SHP77 (cell line): ENCODE measurements at places on chromosomes 1 and 21.

GRCh38 chr1:5734414-5734813 is 257.8 kb downstream of the NPHP4 start:
- DNase-seq, result no peak

DNA sequence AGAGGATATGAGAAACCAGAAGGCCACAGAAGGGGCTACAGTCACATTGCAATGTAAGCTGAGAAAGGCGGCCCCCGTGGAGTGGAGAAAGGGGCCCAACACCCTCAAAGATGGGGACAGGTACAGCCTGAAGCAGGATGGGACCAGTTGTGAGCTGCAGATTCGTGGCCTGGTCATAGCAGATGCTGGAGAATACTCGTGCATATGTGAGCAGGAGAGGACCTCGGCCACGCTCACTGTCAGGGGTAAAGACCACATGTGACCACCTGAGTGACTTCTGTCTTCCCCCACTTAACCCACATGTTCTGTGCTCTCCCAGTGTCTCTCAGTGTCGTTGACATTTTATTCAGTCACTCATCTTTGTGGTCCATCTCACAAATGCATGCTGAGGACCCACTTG is 92.1 kb downstream of the OBSCN start:
- DNase-seq, result no peak

DNA sequence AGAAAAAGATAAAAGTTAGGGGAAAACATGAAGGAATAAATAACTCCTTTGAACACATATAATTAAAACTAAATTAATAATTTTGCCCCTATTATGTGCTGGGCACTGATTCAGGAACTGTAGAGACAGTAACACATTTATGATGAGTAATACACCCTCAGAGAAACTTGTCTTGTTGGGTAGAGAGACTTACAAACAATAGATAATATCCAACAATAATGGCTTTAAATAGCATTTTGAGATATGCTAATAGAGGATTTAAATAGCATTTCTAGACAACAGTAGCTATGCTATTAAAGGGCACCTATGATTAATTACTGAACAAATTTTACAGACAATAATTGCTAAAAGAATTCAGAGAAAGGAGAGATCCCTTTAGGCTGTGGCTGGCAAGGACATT is 455.5 kb downstream of the NUF2 start:
- no peak for DNase-seq

DNA sequence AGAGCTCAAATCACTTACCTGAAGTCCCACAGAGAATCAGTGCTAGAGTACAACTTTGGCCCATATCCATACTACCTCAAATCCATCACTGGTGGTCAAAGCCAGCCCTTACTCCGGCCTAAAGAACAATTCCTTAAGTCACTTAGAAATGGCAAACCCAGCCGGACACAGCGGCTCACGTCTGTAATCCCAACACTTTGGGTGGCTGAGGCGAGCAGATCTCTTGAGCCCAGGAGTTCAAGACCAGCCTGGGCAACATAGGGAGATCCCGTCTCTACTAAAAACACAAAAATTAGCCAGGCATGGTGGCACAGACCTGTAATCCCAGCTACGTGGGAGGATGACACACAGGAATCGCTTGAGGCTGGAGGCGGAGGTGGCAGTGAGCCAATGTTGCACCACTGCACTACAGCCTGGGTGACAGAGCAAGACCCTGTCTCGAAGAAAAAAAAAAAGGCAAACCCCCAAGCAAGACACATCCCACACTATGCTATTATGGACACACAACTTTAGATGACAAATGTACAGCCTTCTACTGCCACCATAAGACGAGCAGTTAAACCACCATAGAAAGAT is 24.0 kb downstream of the NPHP4 start:
- DNase-seq, result no peak

DNA sequence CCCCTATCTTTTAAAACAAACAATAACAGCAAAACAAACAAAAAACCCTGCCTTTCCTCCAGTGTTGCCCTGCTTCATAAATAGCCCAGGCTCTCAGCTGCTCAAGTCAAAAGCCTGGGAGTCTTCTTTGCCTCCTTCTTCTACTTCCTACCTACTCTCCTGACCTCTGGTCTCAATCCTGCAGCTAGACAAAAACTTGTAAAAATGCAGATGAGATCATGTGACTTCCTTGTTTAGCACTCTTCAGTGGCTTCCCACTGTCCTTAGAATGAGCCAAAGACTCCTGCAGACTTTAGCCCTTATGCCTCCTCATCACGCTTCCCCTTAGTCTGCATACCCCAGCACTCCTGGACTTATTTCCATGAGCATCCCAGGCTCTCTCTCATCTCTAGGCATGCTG is 55.0 kb upstream of the ZNF644 start:
- DNase-seq, result no peak

DNA sequence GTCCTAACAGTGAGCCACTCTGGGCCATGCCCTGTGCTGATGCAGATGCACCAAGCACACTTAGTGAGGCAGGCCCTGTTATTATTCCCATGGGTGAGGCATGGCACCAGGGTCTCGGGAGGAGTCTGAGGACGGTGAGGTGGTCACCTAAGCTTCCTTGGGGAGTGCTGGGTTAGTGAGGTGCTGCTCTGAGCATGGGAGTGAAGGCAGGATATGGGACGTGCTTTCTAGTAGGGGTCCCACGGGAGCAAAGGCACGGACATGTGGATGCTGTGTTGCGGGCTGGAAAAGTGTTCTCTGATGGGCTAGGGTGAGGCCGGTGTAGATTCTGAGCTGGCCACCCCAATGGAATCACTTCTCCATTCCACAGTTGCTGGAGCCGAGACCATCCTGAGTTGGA is 77.5 kb upstream of the CSF3R start:
- no peak for DNase-seq

GRCh38 chr1:246528933-246529731 is 22.1 kb upstream of the SMYD3 start:
- no peak for DNase-seq

DNA sequence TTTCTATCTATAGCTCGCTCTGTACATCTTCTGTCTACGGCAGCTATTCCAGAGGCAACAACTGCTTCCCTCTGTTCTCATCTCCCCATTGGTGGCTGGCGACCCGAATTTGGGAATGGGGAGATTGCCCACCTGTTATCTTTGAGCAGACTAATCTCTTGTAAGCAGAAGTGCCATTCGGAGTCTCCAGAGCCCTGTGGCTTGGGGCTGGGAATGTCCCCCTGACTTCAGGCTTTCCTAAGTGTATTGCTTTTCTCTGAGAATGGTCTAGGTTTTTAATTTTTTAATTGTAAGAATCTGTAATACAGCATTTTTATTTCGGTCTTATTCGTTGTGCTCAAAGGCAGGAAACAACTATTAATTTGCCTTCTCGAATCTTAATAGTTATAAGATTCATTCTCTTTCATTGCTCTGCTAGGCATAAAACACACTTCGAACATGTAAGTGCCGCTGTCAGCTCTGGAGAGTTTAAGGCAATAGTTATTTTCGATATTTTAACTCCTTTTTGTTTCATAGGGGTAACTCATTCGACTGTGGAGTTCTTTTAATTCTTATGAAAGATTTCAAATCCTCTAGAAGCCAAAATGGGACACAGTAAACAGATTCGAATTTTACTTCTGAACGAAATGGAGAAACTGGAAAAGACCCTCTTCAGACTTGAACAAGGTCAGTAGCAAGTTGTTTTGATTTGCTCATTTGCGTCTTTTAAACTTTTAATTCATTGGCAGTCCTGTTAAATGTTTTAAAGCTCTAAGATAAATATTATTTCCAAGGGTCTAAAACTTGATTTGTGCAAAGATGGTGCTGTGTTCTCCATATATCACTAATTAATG is 514 bp downstream of the AGL start:
- no peak for DNase-seq

DNA sequence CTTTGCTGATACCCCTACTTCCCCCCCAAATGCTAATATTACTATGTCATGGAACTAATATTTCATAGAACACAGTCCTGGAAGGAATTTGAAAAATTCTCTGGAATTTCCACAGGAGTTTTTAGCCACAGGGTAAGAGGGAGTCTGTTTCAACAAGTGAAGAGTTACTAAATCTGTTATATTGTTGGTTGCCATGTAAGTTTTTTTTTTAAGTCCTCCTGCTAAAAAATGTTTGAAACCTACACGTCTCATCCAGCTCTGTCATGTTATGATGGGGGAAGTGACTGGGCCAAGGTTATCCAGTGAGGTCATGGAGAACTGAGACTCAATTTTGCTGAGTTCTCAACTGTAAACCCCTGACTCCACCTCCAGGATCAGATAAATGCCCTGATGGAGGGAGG is 60.8 kb upstream of the USP24 start:
- DNase-seq, result no peak

DNA sequence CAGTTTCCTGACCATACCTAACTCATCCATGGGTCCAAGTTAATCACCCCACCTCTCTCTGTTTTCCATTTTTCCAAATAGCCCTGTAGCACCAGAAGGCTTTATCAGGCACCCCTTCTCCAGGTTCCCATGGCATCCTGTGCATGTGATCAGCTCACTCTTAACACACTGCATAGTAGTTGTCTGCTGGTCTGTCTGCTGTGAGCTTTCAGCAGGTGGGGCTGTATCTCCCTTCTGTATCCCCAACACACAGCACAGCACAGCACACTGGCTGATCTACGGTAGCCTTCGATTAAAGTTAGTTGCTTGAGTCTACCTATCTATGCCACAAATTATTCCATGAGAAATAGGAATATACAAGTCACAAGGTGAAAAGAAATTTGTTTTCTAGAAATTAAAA is 54.3 kb upstream of the C1orf198 start:
- no peak for DNase-seq

GRCh38 chr21:45236481-45236880 is 51.2 kb downstream of the POFUT2 start:
- peak; percentile 22 for DNase-seq

- no peak for DNase-seq
Observed at GRCh38 chr1:106398391-106398790, 658.1 kb upstream of the PRMT6 start.

DNA sequence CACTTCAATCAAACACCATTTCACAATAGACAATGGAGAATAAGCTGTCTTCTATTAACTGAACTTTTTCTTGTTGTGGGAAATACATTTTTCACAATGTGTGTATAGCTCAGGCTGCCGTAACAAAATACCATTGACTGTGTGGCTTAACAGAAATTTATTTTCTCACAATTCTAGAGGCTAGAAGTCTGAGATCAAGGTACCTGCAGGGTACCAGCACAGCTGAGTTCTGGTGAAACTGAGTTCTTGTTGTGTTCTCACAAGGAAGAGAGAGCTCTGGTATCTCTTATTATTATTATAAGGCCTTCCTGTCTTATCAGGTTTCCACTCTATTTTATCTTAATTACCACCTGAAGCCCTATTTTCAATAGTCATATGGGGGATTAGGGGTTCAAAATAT is 15.4 kb downstream of the ST7L start:
- no peak for DNase-seq

- DNase-seq, result no peak
Observed at GRCh38 chr1:94714552-94714951, 105.6 kb upstream of the SLC44A3 start.

DNA sequence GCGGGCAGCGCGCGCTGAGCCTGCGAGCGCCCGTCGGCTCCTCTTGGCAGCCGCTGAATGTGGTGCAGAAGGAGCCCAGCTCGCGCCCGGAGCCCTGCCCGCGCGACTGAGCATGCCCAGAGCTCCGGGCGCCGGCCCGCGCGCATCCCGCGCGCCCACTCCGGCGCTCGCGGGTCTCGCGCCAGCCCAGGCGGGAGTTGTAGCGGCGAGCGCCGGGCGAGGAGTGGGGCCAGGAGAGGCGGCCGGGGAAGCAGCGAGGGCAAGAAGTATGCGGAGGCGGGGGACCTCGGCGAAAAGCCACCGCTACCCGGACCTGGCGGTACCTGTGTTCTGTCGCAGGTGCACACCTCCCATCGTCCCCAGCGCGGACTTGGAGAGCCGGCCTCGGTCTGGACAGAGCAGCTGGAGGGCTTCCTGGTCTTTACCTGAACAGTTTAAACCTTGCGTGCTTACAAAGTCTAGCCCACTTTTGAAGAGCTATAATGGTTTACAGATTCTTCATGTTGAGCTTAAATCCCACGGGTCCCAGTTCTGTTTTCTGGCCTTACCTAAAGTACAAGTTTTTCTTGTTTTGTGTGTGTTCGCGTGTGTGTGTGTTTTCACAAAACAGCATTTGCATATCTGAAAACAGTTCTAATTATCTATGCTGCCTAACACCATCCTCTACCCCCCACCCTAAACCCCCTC is at the start of gene DDAH1:
DDAH1 (minus strand) TSS at position 61 of the 687 bp plus-strand sequence. CDS start 114 bp downstream, outside the sequence.
- DNase-seq, result no peak

DNA sequence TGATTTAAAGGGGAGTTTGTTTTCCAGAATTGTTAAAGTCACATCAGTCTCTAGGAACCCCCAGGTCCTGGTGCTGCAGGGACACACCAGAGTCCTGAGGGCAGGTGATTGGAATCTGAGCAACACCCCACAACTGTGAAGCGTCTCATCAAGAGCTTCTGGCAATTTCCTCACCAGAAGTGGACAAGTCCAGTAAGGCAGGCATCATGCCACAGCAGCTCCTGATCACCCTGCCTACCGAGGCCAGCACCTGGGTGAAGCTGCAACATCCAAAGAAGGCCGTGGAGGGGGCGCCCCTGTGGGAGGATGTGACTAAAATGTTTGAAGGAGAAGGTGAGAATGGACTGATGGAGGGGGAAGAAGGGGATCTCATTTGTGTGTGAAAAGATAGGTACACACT is 2.1 kb downstream of the ZFP69 start:
- no peak for DNase-seq

- no peak for DNase-seq
Observed at GRCh38 chr1:53350853-53351767, 23.2 kb upstream of the LRP8 start.
